ENCODE measurements at places on chromosomes 13 and 19.
A peak's percentile ranks its signal among the peaks of the same experiment; 100 is the strongest.

GRCh38 chr13:113786262-113786841 is 27.3 kb downstream of the TMEM255B start:
- DNase-seq: no peak

DNA sequence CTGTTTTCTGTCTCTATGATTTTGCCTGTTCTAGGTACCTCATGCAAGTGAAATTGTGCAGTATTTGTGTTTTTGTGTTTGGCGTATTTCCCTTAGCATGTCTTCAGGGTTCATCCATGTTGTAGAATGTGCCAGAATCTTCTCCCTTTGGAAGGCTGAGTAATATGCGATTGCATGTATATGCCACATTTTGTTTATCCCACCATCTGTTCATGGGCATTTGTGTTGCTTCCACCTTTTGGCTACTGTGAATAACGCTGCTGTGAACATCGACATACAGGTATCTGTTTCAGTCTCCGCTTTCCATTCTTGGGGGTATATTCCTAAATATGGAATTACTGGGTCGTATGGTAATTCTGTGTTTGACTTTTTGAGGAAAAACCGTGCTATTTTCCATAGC is 190.0 kb downstream of the ATP8A2 start:
- no peak for DNase-seq

- peak; percentile 88 for DNase-seq
Measured at GRCh38 chr19:43446746-43447489, 18.5 kb downstream of the LYPD3 start.

GRCh38 chr13:73607489-73608156 is 526.6 kb downstream of the KLF12 start:
- no peak for DNase-seq

DNA sequence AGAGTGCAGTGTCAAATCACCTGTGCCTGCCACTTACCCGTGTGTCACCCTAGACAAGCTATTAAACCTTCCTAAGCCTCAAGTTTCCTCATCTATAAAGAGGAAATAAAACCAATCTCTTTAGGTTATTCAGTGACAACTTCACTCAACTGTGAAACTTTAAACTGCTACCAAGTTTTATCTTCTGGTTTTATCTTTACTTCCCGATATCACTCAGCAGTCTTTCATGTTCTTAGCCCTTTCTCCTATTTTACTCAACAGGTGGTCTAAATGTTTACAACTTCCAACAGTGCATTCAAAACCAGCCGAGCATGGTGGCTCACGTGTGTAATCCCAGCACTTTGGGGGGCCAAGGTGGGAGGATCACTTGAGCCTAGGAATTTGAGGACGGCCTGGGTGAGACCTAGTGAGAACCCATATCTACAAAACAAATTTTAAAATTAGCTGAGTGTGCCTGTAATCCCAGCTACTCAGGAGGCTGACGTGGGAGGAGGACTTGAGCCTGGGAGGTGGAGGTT is 59.6 kb downstream of the GPALPP1 start:
- no peak for DNase-seq

- no peak for DNase-seq
Measured at GRCh38 chr13:31264151-31264550, 64.4 kb downstream of the B3GLCT start.

DNA sequence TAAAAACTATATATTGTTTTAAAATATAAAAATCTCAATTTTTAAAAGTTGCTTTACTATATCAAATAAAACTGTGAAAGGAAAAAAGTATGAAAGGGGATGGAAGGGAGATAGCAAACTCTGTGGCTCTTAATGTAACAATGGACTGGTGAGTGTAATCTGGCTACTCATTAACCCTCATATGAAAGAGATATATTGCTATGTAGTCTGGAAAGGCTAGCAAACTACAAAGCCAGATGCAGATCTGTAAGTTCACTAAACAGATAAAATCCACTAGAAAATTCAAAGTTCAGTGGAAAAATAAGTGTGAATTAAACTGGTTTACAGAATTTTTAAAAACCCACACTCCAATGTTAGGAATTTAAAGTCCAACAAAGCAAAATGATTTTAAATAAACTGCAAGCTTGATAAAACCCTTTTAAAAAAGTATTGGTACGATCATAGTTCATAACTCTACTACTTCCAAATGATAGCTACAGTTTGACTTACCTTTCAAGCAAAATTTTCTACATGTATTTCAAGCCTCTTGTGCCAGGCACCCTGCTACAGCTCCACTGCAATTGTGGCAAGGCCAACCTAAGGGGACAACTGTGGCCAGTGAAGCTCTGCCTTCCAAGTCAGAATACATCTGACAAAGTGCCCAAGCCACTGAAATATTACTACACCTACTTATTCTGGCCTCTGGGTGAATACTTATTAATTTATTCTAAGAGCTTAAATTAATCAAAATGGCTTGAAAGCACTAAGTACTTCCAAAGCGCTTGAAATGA is 647 bp upstream of the ELF1 start:
- DNase-seq: no peak
